A549 treated with dexamethasone at 1 μM for 4 hours (cell line): ENCODE measurements at places on chromosomes 5 and 9. TPM values are rescaled to one million over a fixed set of nuclear protein-coding genes. Genes with fewer than 3 reads are reported as not detected.

Gene ANKRD18A
- total RNA-seq: 5.5 to 13.7 TPM (median 10.0 TPM) in 5 replicates

Gene SELENOP
- total RNA-seq: 0.13 to 0.34 TPM (median 0.21 TPM) in 5 replicates

Gene PCDHA13
- 0.04 to 0.09 TPM (median 0.06 TPM) in 4 of 5 replicates, not detected in the other for total RNA-seq

Gene RICTOR
- total RNA-seq: 8.5 to 17.4 TPM (median 12.4 TPM) in 5 replicates

Gene PLCXD3
- 0.09 to 0.22 TPM (median 0.20 TPM) in 5 replicates for total RNA-seq

Gene EMB
- total RNA-seq: 4.9 to 9.1 TPM (median 7.2 TPM) in 5 replicates

Gene PRUNE2
- 0.02 to 0.13 TPM (median 0.10 TPM) in 4 of 5 replicates, not detected in the other for total RNA-seq

Gene TMEM174
- total RNA-seq: not detected in 5 replicates

Gene GRK6
- total RNA-seq: 17.2 to 26.5 TPM (median 25.4 TPM) in 5 replicates

Gene CACNA1B
- 0.01 to 0.05 TPM (median 0.03 TPM) in 5 replicates for total RNA-seq

Gene GNA14
- total RNA-seq: 0.09 TPM in 1 of 5 replicates, not detected in the others

Gene GALNT12
- total RNA-seq: 2.8 to 4.0 TPM (median 3.7 TPM) in 5 replicates

Gene TMOD1
- 1.6 to 2.0 TPM (median 1.7 TPM) in 5 replicates for total RNA-seq

Gene CCDC152
- 0.06 TPM in 1 of 5 replicates, not detected in the others for total RNA-seq

Gene TAF1L
- total RNA-seq: 0.01 TPM in 2 of 5 replicates, not detected in the others

Gene NOXA1
- total RNA-seq: 0.41 to 1.7 TPM (median 1.4 TPM) in 5 replicates

Gene SPINK5
- total RNA-seq: not detected in 5 replicates

Gene HTR4
- total RNA-seq: not detected in 5 replicates

Gene RECK
- 5.0 to 6.0 TPM (median 5.7 TPM) in 5 replicates for total RNA-seq

Gene CNTLN
- total RNA-seq: 4.8 to 6.1 TPM (median 5.7 TPM) in 5 replicates

Gene IL33
- 0.11 to 0.48 TPM (median 0.27 TPM) in 5 replicates for total RNA-seq

Gene OGN
- not detected in 5 replicates for total RNA-seq

Gene SUSD1
- total RNA-seq: 13.4 to 16.7 TPM (median 15.7 TPM) in 5 replicates

Gene KIF27
- total RNA-seq: 1.0 to 1.5 TPM (median 1.1 TPM) in 5 replicates

Gene ARPC5L
- 61.3 to 74.3 TPM (median 66.8 TPM) in 5 replicates for total RNA-seq

Gene CARTPT
- total RNA-seq: not detected in 5 replicates

Gene SVEP1
- total RNA-seq: 1.3 to 2.3 TPM (median 2.0 TPM) in 5 replicates

Gene ALDOB
- not detected in 5 replicates for total RNA-seq

Gene FCN2
- total RNA-seq: not detected in 5 replicates

Gene IFNA13
- total RNA-seq: not detected in 5 replicates

Gene SCAMP1
- total RNA-seq: 17.8 to 30.4 TPM (median 26.8 TPM) in 5 replicates

Gene ST8SIA4
- 0.17 to 0.46 TPM (median 0.38 TPM) in 5 replicates for total RNA-seq

Gene ZNF462
- total RNA-seq: 2.7 to 4.6 TPM (median 4.2 TPM) in 5 replicates

Gene IFNA2
- total RNA-seq: not detected in 5 replicates

Gene SV2C
- total RNA-seq: 0.01 TPM in 1 of 5 replicates, not detected in the others

Gene TLR4
- 0.06 to 0.20 TPM (median 0.13 TPM) in 5 replicates for total RNA-seq

Gene IL31RA
- 0.86 to 1.6 TPM (median 1.4 TPM) in 5 replicates for total RNA-seq

Gene KIAA0825
- 0.41 to 0.71 TPM (median 0.52 TPM) in 5 replicates for total RNA-seq

Gene TMC1
- 0.07 to 0.17 TPM (median 0.12 TPM) in 4 of 5 replicates, not detected in the other for total RNA-seq

Gene CCDC187
- total RNA-seq: 0.01 TPM in 2 of 5 replicates, not detected in the others

Gene CD14
- total RNA-seq: 2.6 to 3.4 TPM (median 3.0 TPM) in 5 replicates

Gene AQP3
- total RNA-seq: 18.7 to 34.8 TPM (median 28.9 TPM) in 5 replicates

Gene PCDHA9
- 0.01 TPM in 1 of 5 replicates, not detected in the others for total RNA-seq

Gene DPYSL3
- total RNA-seq: 20.5 to 26.1 TPM (median 23.8 TPM) in 5 replicates

Gene CDKN2B
- not detected in 5 replicates for total RNA-seq

Gene IL13
- 0.07 TPM in 1 of 5 replicates, not detected in the others for total RNA-seq

Gene GLDC
- 12.0 to 14.9 TPM (median 13.9 TPM) in 5 replicates for total RNA-seq

Gene MCC
- total RNA-seq: 0.12 to 0.38 TPM (median 0.26 TPM) in 5 replicates

Gene TMEM215
- 0.02 TPM in 3 of 5 replicates, not detected in the others for total RNA-seq

Gene FUBP3
- total RNA-seq: 47.9 to 56.1 TPM (median 53.2 TPM) in 5 replicates

Gene PTGDS
- total RNA-seq: 0.28 to 1.4 TPM (median 0.77 TPM) in 5 replicates

Gene FREM1
- not detected in 5 replicates for total RNA-seq

Gene RNF145
- 128 to 140 TPM (median 133 TPM) in 5 replicates for total RNA-seq

Gene FBP2
- 0.09 TPM in 1 of 5 replicates, not detected in the others for total RNA-seq

Gene UAP1L1
- 8.1 to 15.8 TPM (median 11.1 TPM) in 5 replicates for total RNA-seq

Gene KCNMB1
- total RNA-seq: not detected in 5 replicates
